ENCODE measurements at places on chromosomes 1 and 21.

GRCh38 chr1:169601096-169601881, 15.0 kb upstream of the F5 start:
- no peak for DNase-seq

- no peak for DNase-seq
Observed at GRCh38 chr1:238439511-238439910, 548.8 kb upstream of the ZP4 start.

DNA sequence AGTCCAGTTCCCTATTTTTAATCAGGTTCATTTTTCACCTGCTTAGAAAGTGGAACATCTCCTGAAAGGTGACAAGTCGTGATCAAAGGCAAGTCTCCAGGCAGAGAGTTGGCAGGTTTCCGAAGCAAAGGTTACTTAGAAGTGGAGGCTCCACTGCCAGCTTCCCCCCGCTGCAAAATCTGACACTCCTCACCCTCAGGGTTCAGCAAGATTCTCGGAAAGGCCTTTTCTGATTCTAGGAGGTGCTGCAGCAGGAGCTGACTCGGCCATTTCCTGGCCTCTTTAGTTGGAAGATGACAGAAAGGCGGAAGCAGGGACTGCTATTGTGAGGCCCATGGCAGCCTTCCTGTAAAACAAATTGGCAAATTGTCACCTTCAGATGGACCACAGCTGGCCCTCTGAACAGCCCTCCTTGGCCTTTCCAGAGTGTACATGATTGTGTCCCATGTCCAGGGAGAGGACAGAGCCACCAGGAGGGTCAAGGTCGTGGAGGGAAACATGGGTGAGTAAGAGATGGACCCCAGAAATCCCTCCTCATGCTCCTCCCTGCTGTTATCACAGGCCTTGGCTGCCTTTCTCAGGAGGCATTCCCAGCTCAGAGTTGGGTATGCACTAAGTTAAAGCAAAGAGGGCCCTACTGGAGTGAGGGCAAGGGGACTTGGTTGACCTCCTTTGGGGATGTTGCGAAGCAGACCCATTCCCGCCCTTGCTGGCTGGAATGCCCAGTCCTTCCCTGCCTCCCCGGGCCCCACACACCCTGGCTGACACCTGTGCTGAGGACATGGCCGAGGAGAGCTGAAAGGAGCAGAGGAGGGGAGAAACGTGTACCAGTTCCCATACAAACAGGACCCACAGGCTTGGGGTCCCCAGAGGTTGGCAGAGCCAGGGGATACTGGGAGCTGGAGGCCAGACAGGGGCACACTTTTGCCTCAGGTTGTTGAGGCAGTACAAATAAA, 115.5 kb upstream of the IRF2BP2 start:
- peak; percentile 63 for DNase-seq

GRCh38 chr1:47280142-47280541, 33.8 kb downstream of the STIL start:
- DNase-seq: no peak

- DNase-seq: peak; percentile 28
Observed at GRCh38 chr1:244311784-244312532, 139.8 kb downstream of the ADSS2 start.

DNA sequence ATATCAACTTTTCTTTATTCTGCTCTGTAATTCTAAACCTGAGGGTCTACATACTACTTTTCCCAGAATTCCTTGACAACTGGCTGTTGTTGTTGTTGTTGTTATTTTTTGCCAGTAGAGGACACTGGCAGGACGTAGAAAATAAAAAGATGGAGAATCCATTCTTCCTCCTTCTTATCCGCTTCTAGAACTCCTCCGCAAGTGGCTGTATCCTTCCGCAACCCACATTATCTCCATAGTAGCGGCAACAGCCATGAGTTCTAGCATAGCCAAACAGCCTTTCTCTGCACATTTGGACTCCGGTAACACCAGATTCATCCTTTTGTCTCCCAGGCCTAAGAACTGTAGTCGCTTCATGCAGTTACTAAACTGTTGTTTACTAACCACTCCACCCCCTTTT, 91.1 kb upstream of the CACHD1 start:
- DNase-seq: no peak

DNA sequence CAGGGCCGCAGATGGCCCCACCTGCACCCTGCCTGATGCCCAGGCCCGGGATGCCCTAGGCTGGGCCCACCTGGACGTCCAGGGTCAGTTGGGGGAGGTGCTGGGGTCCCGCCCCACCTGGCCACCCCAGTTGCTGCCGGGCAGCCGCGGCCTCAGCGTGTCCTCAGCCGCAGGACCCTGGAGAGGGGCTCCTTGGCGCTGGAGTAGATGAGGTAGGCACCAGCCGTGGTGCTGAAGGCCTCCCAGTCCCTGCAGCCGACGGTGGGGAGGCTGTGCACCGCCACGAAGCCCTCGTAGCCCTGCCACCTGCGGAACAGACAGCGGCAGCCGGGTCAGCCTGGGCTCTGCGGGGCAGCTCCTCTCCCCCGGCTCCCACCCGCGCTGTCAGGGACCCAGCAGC, 40.4 kb downstream of the KRTAP10-1 start:
- DNase-seq: no peak

GRCh38 chr1:50704126-50704525, 255.9 kb downstream of the FAF1 start:
- DNase-seq: peak; percentile 6

GRCh38 chr1:1422465-1423244, 1.6 kb upstream of the ANKRD65 start:
- no peak for DNase-seq

DNA sequence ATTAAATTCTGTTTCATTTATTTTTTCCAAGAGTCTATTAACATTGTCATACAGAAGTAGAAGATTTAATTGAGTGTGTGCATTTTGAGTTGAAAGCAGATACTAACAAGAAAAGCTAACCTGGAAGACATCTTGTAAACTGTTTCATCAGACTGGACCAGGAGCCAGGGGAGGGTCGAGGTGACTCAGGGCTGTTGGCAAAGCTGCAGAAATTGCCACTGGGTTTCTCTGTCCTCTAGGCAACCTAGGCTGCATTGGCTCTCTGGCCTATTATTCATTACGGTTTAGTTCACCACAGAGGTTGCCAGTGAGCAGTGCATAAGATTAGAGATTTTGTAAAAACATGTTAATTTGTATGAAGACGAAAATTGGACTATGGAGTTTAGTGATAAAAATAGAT, 27.5 kb downstream of the ERG start:
- DNase-seq: no peak

GRCh38 chr1:89833183-89834082, 12.6 kb downstream of the LRRC8D start:
- no peak for DNase-seq

GRCh38 chr1:22428672-22429071, 23.0 kb upstream of the ZBTB40 start:
- no peak for DNase-seq

DNA sequence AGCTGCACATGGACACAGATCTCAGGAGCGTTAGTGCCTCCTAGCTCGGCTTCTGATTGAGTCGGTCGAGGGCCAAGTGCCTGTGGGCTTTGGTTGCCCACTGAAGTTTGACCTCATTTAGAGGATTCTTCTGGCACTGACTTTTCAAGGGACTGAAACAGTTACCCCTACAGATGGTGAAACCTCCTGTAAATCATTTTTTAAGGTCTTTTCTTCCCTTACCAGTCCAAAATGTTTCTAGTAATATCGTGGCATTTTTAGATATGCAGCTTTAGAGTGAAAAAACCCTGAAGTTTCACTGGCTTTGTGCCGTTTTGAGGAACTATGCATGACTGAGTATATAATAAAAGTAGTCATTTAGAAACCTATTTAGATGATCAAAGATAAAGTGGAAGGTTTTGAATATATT, 34.7 kb upstream of the L1TD1 start:
- DNase-seq: no peak

DNA sequence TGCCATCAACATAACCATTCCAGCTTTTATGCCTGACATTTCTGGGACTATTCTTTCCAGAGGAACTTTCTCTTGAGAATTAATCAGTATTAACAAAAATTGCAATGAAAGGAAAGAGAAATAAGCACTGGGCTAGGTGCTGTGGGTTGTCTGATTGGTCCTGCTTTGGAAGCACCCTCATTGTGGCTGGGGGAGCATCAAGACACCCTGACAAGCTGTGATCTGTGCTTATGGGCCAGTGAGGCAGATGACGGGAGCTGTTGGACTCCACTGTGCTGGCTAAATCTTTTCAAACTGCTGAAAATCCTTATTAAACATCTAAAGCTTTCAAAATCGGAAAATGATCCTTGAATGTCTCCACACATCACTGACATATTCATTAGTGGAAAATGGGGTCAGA, 20.0 kb downstream of the UBASH3A start:
- DNase-seq: no peak

- DNase-seq: peak; percentile 49
Observed at GRCh38 chr1:59266180-59266926, 30.5 kb upstream of the FGGY start.

DNA sequence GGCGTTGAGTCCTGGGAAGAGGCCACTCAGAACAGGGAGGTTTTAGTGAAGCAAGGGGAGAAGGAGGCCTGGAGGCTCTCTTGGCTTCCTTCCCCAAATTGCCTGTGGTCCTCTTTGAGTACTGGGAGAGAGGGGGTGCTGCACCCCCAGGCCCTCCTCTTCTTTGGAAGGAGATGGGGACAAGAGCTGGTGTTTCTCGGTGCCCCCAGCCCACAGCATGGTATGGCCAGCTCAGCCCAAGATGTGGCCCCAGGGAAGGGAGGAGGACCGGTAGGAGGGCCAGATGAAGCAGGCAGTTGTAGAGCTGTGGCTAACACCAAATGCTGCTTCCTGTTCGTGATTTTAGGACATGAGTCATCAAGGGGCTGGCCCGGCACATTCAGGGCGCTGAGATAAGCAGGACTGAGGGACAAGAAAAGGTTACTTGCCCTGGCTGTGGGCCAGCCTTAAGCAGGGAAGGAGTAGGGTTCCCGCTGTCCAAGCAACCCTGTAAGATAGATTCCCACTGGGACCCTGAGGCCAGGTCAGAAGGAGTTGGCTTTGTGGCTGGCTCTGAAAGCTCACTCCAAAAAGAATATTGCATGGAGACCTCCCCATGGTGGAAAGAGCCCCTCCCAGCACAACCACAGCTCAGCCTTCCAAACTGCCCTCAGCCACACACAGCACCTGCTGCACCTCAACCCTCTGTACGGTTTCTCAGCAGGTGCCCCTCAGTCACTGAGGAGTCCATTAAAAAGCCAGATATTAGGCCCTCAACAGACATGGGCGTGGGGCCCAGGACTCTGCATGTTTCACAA, 4.9 kb upstream of the TNFRSF1B start:
- DNase-seq: no peak

DNA sequence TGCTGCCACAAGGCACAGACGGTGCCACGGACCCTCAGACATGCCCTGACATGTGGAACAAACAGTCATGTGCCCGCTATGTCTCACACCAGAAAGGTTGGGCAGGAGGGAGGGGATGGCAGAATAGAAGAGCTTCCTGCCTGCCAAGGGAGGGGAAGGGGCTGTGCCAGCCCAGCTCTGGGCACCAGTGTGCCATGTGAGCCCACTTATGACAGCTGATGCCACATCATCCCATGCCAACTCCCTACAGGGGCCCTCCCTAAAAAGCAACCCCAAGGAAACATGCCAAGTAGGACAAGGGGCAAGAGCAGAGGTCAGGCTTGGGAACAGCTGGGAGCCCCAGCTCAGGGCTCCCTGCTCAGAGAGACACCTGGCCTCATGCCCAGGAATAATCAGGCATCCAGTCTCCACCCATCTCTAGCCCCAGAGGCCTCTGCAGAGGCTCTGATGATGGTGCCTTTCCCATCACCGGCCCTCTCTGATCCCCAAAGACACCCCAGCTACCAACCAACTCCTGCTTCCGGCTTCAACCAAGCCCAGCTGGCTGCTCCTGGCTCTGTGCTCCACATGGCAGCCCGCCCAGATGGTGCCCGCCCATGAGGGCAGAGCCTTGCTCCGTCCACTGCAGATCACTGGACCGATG, 10.3 kb downstream of the ADGRB2 start:
- peak; percentile 69 for DNase-seq

GRCh38 chr1:205045146-205045545, 2.1 kb downstream of the CNTN2 start:
- no peak for DNase-seq

- DNase-seq: no peak
Observed at GRCh38 chr1:53396573-53397268, 62.5 kb upstream of the DMRTB1 start.

DNA sequence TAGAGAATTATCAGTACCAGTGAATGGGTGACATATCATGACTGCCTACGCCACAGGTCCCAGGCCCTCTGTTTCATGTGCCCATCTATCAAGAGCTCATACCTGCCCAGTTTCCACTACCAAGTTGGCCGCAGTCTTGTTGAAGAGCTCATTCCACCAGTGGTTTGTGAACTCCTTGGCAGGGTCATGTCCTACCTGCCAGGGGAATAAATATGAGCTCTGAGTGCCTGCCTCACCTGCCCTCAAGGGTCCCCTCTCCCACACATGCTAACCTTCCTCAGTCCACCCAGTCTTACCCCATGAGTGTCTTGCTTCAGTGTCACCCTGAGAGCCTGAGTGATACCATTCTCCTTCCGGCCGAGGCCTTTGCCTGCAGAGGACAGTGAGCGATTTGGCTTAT, 3.2 kb downstream of the GPATCH4 start:
- DNase-seq: no peak

GRCh38 chr1:94578856-94579255, 37.3 kb upstream of the F3 start:
- no peak for DNase-seq

DNA sequence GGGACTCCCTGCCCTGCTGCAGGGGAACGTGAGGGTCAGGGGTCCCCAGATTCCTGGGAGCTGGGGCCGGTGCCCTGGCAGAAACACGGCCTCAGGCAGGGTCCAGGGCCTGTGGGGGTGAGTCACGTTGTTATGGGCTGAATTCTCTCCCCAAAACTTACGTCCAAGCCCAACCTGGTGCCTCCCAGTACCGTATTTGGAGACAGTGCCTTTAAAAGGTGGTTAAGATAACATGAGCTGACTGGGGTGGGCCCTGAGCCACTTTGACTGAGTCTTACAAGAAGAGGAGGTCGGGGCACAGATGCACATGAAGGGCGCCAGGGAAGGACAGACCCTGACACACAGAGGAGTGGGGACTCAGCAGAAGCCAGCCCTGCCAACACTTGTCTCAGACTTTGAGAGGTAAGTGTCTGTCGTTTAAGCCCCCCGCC, 99.9 kb downstream of the WDR4 start:
- no peak for DNase-seq

GRCh38 chr1:211182746-211183145, 48.8 kb upstream of the KCNH1 start:
- DNase-seq: no peak

GRCh38 chr21:43867332-43867703, 2.3 kb downstream of the AGPAT3 start:
- no peak for DNase-seq

DNA sequence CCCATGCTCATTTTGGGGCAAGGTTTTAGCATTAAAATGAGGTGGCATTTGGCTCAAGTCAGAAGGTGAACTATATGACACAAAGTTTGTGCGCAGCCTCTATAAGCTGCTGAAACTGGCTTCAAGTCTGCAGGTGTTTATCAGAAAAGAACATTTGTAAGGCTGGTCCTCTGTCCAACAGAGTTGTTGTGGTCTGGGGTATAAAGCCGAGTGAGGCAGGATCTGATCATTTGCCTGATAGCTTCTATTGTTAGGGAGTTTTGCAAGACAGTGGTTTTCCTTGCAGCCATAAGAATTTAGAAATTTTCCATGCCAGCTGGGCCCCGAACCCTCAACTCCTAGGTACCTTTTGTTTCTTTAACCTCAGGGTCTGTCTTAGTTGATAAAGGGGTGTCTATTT, 130.8 kb downstream of the PGBD5 start:
- DNase-seq: no peak

- peak; percentile 38 for DNase-seq
Observed at GRCh38 chr1:158071138-158071537, 77.7 kb downstream of the KIRREL1 start.

- no peak for DNase-seq
Observed at GRCh38 chr1:12566484-12567287, 51.3 kb downstream of the DHRS3 start.

- DNase-seq: no peak
Observed at GRCh38 chr1:58395355-58395754, 151.2 kb downstream of the OMA1 start.
